ENCODE measurements at places on chromosomes 6 and 20.

DNA sequence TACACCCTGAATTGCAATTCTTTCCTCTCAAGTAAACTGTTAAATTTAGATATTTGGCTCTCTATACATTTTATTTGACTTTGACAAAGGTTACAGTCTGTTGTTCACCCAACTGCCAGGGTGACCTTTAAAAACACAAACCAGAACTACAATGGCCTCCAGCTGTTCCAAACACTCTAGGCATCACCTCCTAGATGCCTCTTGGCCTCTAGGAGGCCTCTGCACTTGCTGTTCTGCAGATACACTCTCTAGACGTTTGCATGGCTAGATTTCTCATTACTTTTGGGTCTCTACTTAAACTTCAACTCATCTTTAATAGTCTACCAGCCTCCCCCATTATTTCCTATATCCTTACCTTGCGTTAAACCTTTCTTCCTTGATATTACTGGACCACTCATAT lies 102.8 kb upstream of the BEND3 start:
- no peak for DNase-seq

GRCh38 chr6:12333128-12333527 lies 43.0 kb downstream of the EDN1 start:
- DNase-seq: no peak

- no peak for DNase-seq
Measured at GRCh38 chr6:7939864-7940228, 29.3 kb upstream of the TXNDC5 start.

DNA sequence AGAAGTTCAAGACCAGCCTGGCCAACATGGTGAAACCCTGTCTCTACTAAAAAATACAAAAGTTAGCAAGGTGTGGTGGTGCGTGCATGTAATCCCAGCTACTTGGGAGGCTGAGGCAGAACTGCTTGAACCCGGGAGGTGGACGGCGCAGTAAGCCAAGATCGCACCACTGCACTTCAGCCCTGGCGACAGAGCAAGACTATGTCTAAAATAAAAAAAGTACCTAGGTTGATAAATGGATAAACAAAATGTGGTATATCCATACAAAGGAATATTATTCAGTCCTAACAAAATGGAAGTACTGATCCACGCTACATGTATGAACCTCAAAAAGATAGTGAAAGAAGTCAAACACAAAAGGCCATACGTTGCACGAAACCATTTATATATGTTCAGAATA lies 1.2 kb upstream of the RPF2 start:
- DNase-seq: no peak

DNA sequence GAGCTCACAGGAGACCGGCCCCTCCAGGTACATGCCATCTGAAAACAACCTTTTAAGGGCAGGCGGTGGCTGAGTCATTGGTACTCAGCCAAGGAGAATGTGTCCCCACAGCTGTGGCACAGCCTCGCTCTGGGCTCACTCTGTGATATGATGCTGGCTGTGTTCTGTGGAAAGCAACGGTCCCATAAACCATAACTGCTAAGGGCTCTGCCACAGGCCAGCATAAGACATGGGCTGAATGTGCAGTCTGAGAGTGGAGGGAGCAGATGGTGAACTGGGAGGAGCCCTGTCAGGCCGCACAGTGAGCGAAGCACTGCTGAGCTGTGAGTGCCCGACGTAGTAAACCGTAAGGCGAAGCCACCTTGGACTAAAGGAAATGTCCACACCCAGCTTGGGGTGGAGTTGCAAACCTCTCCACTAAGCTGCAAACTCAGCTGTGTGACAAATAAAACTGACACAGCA lies 375.8 kb downstream of the THBS2 start:
- DNase-seq: no peak

DNA sequence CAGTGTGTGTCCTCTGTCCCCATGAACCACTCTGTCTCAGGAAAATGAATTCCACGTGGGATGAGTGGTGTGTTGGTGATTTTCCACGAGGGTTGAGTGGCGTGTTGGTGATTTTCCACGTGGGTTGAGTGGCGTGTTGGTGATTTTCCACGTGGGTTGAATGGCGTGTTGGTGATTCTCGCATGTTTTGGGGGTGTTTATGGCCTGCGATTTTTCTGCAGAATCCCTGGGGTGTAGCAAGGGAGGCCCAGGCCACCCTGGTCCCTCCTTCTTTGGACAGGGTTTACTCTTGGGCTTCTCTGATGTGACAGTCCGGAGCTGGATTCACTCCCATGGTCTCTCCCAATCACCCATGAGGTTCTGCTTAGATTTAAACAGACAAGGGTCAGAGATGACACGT lies 90.6 kb upstream of the FRMD1 start:
- DNase-seq: no peak

GRCh38 chr6:7674291-7674690 lies 51.6 kb upstream of the BMP6 start:
- DNase-seq: no peak

DNA sequence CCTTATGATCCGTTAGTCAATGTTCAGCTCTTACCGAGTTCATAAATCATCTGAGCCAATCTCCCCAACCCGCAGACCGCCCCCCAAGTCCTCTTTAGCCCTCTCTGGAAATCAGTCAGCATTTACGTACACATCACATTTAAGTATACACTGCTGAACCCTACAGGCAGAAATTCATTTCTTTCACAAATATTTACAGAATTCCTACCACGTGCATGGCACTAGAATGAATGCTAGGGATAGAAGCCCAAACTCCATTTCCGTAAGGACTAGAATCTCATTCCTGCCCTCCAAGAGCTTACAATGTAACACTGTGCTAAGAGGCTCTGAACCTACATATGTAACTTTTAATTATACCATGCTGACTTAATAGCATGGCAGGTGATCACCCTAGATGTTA lies 1.8 kb downstream of the OSER1 start:
- no peak for DNase-seq

GRCh38 chr6:23879816-23880215 lies 246.2 kb upstream of the NRSN1 start:
- DNase-seq: no peak

GRCh38 chr6:151627689-151628444 lies 134.1 kb downstream of the CCDC170 start:
- DNase-seq: no peak
